Astrocyte (in vitro differentiated cells and primary cell): ENCODE measurements at places on chromosomes 7 and 10. TPM values are rescaled to one million over a fixed set of nuclear protein-coding genes. Genes with fewer than 3 reads are reported as not detected.

The OGDHL gene
- 1.2 and 1.9 TPM in 2 replicates for total RNA-seq

The RELN gene
- 0.70 and 0.98 TPM in 2 replicates for total RNA-seq

The HOXA9 gene
- not detected in 2 replicates for total RNA-seq

The MLXIPL gene
- total RNA-seq, result 0.41 TPM in 1 of 2 replicates, not detected in the other

The HTR5A gene
- total RNA-seq, result not detected in 2 replicates

The MCU gene
- 29.3 and 31.8 TPM in 2 replicates for total RNA-seq

The INSYN2A gene
- total RNA-seq, result 0.31 and 0.41 TPM in 2 replicates
